ENCODE measurements at places on chromosomes 11 and 22.

DNA sequence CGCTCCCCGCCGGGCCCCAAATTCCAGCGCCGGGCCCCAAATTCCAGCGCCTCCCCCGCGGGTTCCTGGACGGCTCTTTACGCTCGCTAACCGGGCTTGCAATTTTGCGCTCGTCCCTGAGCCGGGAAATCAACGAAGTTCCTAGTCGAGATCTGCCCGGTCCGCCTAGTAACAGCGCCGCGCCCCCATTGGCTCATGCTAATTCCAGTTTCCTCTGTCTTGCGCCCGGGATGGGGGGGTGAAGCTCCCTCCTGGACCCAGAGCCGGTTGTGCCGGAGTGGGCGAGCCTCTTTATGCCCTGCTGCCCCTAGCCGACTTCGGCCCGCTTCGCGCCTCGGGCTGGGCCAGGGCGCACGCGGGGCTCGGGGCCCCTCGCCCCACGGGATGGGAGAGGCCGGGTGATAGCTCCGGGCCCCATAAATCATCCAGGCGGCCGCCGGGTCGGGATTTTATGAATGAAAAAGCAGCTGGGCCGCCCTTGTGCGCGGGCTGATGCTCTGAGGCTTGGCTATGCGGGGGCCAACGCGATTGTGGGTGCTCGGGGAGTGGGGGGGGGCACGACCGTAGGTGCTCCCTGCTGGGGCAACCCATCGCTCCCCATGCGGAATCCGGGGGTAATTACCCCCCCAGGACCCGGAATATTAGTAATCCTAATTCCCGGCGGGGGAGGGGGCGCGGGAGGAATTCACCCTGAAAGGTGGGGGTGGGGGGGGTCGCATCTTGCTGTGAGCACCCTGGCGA, 1.8 kb upstream of the CCND1 start:
- DNase-seq, result peak; percentile 96

- DNase-seq, result no peak
These were observed 596.2 kb downstream of the BUD13 start for GRCh38 chr11:116176484-116177005.

DNA sequence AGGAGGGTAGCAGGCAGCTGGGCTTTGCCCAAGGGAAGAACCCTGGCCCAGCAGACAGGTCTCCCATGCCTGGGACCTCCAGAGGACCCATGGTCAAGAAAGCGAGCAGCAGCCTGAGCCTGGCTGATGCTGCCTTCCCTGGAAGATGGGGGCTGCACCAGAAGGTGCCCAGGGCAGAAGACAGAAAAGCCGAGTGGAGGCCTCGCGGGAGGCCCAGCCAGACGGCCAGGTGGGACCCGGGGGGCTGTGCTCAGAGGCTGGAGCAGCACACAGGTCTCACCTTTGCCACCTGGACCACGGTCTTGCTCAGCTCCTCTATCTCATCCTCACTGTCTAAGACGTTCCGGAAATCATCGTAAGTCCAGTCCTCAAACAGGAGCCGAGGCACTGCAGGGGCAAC, 10.9 kb downstream of the CHID1 start:
- no peak for DNase-seq

GRCh38 chr22:46421267-46421666, 85.8 kb downstream of the TRMU start:
- DNase-seq, result no peak

DNA sequence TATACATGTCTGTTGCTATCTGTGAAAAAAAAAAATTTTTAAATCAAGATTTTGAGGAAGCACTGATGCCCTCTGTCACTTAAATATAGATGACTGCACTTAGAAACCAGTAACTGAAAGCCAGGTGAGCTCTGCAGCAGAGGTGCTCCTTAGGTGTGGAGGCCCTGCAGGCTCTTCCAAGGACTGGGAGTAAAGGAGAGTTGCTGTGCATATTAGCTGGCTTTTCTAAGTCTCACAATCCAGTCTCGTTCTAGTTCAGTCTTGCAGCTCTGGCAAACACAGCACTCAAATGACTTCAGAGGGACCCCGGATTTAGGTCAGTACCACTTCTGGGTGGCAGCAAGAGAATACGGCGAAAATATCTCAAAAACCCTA, 61.0 kb downstream of the LARGE2 start:
- no peak for DNase-seq

- no peak for DNase-seq
These were observed 38.1 kb upstream of the ADA2 start for GRCh38 chr22:17257121-17258001.

DNA sequence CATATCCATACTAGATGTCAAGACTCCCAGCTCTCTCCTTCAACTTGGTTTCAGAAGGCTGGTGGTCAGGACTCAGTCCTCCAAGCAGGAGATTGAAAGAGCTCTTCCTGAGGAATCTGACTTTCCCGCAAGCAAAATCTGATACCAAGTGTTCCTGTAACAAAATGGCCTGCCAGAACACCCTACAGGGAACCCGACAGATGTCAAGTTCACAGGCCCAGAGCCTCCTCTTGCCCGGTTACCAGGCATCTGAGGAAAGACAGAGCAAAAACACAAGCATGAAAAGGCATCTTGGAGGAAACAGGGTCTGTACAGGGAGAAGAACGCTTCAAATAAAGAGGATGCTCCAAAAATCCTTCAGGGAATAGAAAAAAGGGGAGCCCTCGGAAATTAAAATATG, 8.7 kb upstream of the KCNJ5 start:
- no peak for DNase-seq

DNA sequence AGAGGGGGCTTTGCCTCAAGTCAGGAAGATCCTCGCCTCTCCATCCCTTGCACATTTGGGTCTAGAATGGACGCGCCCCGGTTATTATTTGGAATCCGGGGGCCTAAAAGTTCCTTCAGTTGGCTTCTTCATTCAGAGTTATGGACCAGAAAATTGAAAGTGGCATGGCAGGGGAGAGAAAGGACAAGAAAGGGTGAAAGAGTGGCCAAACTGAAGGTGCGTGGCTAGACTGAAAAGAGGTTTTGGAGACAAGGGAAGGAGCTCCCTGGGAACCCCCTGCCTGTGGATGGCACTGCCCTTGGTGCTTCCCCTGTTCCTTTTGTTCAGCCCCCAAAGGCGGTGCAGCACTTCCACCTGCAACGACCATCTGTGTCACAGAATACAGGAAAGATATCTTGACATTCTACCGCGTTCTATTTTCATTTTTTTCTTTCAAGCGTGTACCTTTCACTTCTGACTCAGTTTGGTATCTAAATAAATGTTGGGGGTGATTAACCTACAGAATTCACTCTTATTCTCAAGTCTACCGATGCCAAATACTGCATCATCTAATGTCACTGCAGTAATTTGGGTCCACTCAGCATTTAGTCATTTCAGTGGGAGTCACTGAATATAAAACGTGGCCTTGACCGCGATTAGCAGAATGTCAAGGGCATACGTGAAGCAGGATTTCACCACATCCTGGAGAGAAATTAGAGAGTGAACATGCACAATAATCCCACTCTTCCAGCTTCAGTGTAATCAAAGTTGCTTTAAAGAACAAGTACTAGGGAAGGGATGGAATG, 88.1 kb upstream of the ARHGAP32 start:
- DNase-seq, result no peak

DNA sequence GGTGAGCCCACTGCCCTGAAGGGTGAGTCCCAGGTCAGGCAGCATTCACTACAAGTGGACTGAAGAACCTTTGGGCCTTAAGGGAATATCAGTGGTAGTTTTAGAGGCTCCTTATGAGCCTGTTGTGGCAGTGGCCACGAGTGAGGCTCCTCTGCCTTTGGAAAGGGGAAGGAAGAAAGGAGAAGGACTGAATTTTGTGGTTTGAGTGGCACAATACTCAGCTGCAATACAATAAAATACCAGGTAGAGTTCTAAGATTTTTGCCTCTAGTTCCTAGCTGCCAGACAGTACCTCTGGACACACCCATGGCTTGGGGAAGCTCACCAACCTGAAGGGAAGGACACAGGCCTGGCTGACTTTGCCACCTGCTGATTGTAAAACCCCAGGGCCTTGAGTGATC, 260.9 kb downstream of the DYNC2H1 start:
- no peak for DNase-seq

GRCh38 chr22:47086596-47087248, 324.3 kb downstream of the TBC1D22A start:
- DNase-seq, result no peak

- no peak for DNase-seq
These were observed 22.5 kb downstream of the TMPRSS13 start for GRCh38 chr11:117906710-117907109.

- DNase-seq, result no peak
These were observed 64.5 kb upstream of the PHOX2A start for GRCh38 chr11:72308226-72309073.

DNA sequence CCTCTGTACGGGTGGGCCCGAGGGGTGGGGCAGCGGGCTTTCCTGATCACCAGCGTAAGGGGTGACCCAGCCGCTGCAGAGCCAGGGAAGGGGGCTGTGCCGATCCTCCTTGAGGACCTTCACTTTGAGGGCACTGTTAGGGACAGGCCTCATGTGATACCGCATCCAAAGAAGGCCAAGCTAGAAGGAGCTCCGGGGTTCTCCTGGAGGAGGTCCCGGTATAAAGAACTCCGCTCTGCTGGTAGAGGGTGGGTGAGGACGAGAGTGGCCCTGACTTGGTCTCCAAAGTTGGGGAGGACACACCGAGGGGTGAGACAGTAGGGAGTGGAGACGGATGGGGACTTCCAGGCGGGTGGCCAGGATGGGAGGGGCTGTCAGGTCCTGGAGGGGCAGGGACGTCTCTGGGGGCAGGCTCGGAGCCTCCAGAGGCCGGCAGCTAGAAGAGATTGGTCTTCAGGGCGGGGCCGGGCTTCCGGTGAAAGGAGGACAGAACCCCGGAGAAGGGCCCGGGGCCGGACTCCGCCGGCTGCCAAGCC, 4.6 kb downstream of the PHOX2A start:
- DNase-seq, result peak; percentile 23

GRCh38 chr11:35088676-35089075, 50.3 kb upstream of the CD44 start:
- no peak for DNase-seq

DNA sequence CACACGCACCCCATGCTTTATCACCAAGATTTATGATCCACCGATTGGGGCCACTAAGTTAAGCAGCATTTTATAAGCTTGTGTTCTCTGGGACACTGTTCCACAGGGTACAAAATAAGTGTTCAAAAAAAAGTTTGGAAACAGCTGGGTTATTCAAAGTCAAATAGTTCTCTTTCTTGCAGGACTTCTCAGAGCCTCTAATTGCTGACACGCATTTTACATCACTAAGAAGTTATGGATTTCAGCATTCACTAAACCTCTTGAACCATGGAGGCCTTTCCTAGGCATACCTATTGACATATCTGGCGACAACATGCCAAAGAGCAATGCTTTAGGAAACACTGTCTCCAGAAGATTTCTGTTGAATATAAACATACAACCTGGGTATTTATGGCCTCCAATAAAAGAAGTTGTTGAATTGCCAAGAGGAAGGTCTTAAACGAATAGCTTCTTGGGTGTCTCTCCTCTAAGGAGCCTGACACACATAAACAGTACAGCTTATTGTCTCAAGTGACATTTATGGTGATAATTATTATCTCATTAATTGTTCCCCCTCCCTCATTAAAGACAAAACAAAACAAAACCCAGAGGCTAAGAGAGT, 147.1 kb upstream of the ARHGAP20 start:
- DNase-seq, result no peak

GRCh38 chr11:132220474-132220873, 850.1 kb downstream of the NTM start:
- no peak for DNase-seq

GRCh38 chr11:9799886-9800285, 136.0 kb downstream of the SWAP70 start:
- DNase-seq, result no peak

- no peak for DNase-seq
These were observed 747 bp downstream of the NXF1 start for GRCh38 chr11:62804310-62805075.

- DNase-seq, result no peak
These were observed 30.2 kb upstream of the ACCSL start for GRCh38 chr11:44017443-44018126.

DNA sequence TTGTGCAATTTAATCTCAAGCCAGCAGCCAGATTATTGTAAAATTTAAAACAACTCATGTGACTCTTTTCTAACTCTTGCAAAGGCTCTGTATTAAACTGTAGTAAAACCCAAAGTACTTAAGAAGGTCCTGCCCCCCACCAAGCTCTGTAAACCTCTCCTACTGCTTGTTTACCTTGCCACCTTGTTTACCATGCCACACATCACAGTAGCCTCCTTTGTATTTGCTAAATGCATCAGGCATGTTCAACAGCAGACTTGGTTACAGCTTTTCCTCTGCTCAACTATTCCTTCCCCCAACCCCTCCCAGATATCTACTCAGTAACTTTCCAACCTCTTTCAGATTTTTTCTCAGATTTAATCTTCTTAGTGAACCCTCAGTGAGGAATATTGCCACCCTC, 861.6 kb downstream of the METTL15 start:
- no peak for DNase-seq

- no peak for DNase-seq
These were observed 64.9 kb downstream of the SPECC1L start for GRCh38 chr22:24335496-24335895.

- DNase-seq, result no peak
These were observed 320.5 kb downstream of the AASDHPPT start for GRCh38 chr11:106397787-106398501.

DNA sequence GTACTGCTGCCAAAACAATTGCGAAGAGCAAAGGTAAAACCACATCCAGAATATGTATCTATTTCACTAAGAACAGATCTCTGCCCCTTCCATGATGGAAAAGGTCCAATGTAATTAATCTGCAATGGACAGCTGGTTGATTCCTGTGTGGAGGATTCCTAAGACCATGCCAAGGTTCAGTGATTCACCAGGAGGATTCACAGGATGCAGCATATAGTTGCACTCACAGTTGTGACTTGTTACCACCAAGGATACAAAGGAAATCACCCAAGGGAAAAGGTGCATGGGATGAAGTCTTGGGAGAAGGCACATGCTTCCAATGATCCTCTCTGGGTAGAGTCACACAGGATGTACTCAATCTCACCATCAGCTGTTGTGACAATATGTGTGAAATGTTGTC, 35.1 kb upstream of the CUL5 start:
- no peak for DNase-seq

- no peak for DNase-seq
These were observed 415.8 kb downstream of the DYNC2H1 start for GRCh38 chr11:103525069-103525468.

GRCh38 chr22:30348404-30348803, 8.3 kb downstream of the SF3A1 start:
- no peak for DNase-seq

DNA sequence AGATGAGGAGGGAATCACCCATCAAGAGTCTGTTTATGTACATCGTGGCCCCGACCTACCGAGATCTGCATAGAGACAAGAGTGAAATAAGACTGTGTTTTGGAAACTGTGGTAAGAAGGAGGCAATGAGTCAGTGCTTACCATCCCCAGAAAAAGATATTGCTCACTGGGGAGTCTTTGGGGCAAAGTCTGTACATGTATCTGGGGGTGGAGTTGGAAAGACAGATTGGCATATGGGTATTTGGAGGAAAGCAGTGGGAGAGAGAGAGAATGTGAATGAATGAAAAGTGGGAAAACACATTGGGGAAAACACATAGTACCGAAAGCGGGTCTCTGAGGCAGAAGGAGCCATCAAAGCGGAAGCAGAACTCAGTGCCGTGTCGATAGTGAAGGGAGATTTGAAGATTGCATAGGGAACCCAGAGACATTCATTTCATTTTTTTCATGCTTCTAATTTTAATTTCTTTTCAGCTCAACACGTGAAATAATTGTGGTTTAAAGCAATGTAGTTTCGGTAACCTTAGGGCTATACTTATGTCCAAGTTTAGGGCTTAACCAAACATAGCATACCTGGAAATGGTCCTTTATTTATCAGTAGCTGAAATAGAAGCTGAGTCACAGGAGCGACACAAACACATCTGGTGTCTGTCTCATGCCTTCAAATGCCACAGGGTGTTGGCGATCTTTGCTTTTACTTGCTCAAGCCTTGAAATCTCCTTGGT, 98.6 kb upstream of the CD44 start:
- peak; percentile 39 for DNase-seq
